ENCODE measurements at places on chromosomes 3 and 15.

- DNase-seq: no peak
Measured at GRCh38 chr3:170307671-170308405, 49.7 kb upstream of the SKIL start.

- DNase-seq: no peak
Measured at GRCh38 chr15:80925597-80926059, 64.0 kb downstream of the MESD start.

DNA sequence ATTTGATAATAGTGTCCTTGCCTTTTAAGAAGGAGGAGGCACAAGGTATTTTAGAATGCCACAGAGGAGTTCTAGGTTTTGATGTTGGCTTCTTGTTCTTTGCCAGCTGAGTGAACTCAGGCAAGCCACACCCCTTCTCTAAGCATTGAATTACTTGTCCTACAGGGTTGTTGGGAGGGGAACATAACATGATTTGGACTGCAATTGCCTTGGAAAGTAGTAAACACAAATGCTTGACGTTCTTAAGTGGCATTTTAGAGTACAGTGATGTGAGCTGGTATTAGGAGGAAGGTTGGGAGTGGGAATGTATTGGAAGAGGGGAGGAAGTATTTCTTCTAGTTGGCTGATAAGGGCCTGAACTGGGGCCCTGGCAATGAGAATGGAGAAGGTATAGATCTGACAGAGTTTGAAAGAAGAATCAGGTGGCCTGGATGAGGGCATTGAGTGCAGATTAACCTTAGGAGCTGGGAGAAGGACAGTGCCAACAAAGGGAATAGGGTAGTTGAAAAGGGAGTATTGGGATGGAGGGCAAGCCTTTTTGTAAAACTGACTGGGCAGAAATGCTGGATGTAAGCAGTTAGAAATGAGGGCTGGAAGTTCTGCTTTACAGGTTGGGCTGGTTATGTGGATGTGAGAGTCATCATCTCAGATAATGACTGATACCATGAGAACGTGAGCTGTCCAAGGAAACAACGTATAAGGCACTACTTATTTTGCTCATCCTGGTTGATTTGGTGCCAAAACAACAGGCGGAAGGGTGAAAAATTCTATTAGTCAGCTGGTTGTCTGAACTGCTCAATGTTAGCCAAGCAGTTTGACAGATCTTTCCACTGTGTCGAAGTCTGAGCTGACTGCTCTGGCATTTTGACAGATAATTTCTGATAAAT, 16.7 kb downstream of the KAT2B start:
- no peak for DNase-seq

- no peak for DNase-seq
Measured at GRCh38 chr3:9130345-9131305, 118.8 kb downstream of the SRGAP3 start.

DNA sequence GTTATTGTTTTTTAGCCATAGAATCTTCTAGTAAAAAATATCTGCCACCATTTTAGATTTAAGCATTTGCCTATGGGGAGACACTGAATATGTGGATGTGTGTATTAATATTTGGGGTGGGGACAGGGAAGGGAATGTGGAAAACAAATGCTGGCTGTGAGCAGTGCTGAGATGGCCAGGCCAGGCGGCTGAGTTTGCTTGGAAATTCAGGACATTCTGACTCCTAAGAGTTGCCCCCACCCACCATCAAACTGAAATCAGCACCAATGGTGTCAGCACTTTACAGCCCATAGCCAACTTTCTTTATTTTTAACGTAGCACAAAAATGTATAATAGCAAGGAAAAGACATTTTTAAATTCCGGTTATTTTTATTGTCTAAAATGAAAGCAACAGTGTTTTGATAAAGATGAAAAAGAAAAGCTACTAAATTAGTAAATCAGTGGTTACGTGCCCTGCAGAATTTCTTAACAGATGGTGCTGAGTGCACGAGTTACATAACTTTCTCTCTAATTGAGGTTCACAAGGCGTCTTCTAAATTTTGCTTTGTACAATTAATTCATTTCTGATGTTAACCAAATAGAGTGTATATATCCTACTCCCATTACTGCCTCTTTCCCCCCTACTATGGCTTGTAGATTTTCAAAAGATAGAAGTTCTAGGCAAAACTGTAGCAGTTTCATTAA, 34.0 kb downstream of the B3GALNT1 start:
- DNase-seq: no peak

- no peak for DNase-seq
Measured at GRCh38 chr15:35998663-35999602, 453.0 kb upstream of the DPH6 start.

DNA sequence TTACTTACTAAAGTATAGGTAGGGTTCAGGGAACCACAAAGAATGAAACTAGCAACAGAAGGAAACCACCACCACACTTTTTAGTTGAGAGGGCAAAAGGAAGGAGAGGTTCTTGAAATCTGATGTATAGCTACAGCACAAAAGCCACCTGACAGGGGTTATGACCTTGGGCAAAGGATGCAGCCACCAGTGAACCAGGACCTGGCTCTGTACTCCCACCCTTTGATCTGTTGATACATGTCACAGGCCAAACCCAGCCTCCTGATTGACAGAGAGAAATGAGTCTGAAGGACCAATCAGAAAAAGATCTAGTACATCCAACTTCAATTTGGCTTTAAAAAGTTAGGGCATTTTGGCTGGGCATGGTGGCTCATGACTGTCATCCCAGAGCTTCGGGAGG, 20.0 kb upstream of the BLM start:
- DNase-seq: no peak

DNA sequence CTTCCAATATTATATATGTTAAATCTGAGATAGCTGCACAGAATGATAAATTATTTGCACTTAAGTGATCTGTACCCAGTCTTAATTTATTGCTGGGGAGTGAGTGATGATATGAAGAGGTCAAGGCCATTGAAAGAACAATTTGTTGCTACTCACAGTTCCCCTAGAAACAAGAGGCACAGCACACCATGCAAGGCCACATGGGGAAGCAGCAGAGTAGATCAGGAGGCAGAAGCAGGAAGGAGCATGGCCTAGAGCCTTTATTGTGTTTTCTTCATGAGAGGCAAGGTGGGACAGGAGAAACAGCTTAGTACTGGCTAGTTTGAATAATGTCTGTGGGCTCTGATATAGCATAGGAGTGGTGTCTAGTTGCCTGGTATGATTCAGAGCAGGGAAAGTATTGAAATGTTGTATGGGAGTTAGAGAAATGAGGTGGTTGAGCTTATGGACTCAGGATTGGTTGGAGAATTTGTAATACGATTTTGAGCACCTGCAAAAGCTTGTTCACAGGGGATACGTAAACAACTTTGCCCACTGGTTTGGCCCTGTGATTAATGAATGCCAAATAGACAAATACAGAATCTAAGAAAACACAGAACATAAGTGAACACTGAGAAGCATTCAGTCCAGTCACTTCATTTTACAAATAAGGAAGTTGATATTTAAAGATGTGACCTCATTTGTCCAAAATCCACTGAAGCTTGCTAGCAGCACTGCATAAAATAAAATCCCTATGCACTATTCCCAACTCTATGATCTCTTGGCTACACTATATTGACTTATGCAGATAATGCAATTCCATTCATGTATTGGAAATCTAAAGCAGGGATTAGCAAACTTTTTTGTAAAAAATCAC, 71.7 kb downstream of the TMCO5A start:
- no peak for DNase-seq

DNA sequence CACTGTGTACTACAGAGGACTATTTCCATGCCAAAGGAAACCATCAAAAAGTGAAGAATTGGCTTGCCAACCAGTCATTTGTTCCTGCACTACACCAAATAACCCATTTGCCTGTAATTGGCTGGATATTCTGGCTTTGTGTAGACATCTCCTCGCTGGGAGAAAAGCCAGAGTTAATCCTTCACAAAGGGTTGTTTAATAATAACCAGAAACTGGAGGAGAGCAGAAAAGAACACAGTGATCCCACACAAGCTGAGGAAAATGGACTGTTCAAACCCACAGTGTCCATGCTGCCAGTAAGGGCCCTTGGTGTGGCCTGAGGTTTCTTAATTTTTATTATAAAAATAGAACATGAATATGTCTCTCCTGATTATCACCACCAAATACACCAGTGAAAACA, 294.0 kb downstream of the RORA start:
- DNase-seq: no peak

DNA sequence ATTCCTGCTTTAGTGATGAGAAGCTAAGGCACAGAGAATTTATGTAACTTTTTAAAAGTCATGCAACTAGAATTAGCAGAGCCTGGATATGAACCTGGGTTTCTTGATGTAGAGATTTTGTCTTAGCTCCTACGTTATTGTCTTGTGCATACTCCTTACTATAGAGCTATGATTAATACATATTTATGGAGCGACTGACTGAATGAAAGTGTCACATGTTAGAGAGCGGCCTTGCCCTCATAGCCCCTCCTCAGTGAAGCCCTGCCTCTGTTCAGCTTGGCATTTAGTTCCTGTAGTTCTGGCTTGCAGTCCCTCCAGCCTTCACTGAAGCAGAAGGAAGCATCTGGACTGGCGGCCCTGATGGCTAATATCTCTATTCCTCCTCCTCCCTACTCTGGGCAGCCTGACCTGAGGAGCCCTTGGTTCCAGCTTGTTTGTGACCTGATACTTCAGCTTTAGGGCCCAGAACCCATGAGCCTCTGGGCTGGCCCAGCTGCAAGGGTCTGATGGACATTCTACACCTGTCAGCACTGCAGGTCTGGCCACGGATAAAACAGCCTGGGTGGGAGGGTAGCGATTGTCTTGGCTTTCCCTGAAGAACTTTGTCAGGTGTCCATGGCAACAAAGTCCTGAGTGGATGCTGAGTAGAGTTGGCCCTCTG, 13.4 kb upstream of the AGBL1 start:
- no peak for DNase-seq

DNA sequence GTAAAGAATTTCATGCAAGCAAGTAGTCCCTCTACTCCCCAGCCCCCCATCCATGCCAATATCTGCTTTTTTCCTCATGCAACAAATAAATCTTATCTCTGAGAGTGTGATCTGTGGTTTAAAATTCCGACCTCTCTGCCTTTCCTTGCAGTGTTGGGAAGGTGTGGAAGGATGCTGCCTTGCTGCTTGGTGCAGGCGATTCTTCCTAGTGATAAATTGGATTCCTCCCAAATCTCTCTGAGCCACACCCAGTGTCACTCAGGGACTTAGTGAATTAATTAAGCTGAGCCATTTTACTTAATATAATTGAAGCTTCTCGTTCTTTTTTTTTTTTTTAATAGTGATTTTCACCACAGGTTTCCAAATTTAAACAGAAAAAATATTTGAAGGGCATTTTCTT, 3.4 kb downstream of the GAP43 start:
- DNase-seq: no peak

DNA sequence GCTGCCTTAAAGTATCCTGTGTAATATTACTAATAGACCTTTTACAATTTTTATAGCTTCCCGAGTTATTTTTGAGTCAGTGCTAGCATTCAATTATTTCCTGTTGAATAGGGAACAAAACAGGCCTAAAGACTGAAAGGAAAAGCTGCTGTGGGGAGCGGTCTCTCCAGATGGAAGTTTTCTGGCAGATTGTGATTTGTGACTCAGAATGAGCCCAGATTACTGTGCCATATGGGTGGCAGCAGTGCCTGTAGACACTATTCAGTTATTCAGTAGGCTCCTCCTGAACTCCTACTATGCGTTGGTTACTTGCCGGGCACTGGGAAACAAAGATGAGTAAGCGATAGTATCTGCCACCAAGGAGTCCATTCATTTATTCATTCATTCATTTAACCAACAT, 211.8 kb downstream of the CHST2 start:
- DNase-seq: no peak

DNA sequence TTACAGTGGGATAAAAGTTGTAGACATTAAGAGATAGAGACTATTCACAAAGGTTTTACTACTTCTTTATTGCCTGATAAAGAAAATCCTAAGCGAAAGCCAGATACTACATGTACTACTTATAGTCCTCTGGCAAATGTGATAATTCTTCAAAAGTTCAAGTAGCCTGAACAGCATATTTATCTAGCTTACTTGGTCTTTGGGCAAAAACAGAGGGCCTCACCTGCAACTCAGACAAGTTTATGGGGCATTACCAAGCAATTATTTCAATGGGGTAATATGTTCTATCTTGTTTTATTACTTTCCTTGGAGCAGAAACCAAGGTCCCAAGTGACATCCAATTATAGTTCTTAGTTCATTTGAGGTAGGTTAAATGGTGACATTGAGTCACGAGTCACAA, 390.1 kb upstream of the ARHGEF26 start:
- DNase-seq: no peak

DNA sequence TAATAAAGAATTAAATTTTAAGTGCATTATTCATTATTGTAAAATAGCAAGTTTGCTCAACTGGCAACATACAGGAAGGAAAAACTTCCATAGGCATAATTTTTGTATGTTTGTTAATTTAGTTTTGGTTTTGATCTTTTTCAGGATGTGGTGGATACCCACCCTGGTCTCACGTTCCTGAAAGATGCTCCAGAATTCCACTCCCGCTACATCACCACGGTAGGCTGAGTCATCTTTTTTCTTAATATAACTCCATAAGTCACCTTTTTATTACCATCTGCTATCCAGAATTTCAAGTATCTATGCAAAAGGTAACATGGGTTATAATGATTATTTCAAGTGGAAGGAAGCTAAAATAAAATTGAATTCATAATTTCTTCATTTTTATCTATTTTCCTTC, 104.8 kb downstream of the PPP2R3A start:
- DNase-seq: no peak

DNA sequence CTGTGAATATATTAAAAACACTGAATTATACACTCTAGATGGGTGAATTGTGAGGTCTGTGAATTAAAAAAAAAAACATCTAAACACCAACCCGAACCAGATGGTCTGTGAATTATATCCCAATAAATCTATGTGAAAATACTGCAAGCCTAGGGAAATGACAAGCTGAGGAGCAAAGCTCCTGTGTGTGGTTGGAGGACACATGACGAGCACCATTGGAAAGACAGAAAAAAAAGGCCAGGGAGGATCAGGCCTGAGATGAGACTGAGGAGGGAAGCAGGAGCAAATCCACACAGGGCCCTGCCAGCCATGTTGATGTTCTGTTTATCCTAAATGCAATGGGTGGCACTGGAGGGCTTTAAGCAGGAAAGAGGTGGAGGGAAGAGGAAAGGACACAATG, 200.0 kb downstream of the RORA start:
- DNase-seq: no peak

DNA sequence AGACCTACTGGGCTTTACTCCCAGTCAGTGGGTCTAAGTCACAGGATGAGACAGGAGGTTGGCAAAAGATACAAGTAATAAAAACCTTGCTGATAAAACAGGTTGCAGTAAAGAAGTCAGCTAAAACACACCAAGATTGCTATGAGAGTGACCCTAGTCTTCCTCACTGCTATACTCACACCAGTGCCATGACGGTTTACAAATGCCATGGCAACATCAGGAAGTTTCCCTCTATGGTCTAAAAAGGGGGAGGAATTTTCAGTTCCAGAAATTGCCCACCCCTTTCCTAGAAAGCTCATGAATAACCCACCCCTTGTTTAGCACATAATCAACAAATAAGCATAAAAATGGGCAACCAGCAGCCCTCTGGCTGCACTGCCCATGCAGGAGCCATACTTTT, 966.7 kb upstream of the ROBO1 start:
- no peak for DNase-seq

- DNase-seq: no peak
Measured at GRCh38 chr3:144058713-144059112, 87.1 kb downstream of the DIPK2A start.
